Fibroblast of lung (primary cell): ENCODE measurements at places on chromosomes 6 and 20. TPM values are rescaled to one million over a fixed set of nuclear protein-coding genes. Genes with fewer than 3 reads are reported as not detected.
A peak's percentile ranks its signal among the peaks of the same experiment; 100 is the strongest.

WFDC10B gene
- total RNA-seq, result not detected in 2 replicates

SLA2 gene
- not detected in 2 replicates for total RNA-seq

TFAP2C gene
- total RNA-seq, result not detected in 2 replicates

LTB gene
- not detected in 2 replicates for total RNA-seq

FNDC1 gene
- under 0.01 TPM in 2 replicates for total RNA-seq

DNA sequence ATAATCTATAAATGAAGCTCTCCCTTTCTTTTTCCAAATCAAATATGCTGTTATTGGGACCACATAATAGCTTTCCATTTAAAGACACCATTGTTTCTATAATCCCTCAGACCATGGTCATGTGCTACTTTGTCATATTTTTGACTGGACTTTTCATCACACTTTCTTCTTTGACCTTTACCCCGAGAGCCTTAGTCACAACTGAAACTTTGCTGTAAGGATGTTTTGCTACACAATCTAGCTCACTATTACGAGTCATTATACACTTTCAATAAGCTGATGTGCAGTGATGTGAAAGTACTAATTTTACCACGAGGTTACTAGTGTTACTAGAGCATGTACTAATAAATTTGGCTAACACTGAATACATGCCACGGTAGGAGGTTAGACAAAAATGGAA is 367.2 kb upstream of the RUNX2 start:
- peak; percentile 8 for DNase-seq

DNA sequence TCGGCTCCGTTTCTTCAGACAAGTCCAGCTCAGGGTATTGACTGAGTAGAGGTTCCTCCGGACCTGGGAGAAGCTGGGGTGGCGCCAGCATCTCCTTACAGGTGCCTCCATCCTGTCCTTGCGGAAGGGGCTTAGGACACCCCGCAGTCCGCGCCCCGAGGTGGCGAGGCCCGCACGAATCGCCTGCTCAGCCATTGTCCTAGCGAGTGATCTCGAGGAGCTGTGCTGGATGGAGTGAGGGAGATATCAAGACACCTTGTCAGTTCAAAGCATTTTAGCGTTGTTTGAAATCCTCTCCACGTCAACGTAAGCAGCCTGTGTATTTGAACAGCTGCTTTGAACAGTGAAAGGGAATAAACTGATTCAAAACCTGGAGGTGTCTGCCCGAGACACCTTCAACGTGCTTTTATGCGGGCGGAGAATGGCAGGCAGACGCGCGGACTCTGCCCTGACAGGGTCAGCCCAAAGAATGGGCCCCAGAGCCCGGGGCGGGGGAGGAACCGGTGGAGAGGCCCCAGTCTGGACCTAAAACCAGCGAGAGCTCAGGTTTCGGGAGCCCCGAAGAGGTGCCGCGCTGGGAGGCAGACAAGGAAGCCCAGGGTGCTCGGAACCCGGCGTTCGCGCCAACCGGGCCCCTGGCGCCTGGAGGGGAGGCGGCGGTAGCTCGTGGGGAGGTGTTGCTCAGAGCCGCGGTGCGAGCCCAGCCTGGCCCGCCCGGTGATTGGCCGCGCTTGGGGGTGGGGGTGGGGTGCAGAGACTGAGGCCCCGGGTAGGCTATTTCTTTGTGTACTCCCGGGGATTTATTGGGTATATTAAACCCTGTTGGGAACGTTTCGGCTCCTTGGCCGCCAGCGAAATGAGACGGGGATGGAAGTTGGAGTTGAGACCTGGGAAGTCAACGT is 3.1 kb upstream of the POU3F2 start:
- DNase-seq, result no peak

GRCh38 chr20:61442075-61442670 is 190.1 kb downstream of the CDH4 start:
- DNase-seq, result no peak

DNA sequence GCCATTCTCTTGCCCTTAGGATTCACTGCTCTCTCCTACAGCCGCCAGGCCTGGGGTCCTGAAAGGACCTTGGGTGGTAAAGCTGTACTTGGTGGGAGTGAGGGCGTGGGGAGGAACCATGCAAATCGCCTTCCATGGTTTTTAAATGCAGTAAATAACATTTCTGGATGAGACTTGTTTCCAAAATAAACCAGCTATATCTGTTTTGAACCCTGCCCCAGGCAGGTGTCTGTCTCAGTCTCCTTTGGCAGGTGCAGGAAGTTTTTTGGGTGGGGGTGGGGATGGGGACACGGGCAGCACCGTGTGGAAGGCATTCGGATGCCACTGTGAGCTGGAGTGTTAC is 14.3 kb downstream of the ITPA start:
- no peak for DNase-seq

- DNase-seq, result no peak
Measured at GRCh38 chr6:125991653-125992052, 5.3 kb downstream of the TRMT11 start.

DNA sequence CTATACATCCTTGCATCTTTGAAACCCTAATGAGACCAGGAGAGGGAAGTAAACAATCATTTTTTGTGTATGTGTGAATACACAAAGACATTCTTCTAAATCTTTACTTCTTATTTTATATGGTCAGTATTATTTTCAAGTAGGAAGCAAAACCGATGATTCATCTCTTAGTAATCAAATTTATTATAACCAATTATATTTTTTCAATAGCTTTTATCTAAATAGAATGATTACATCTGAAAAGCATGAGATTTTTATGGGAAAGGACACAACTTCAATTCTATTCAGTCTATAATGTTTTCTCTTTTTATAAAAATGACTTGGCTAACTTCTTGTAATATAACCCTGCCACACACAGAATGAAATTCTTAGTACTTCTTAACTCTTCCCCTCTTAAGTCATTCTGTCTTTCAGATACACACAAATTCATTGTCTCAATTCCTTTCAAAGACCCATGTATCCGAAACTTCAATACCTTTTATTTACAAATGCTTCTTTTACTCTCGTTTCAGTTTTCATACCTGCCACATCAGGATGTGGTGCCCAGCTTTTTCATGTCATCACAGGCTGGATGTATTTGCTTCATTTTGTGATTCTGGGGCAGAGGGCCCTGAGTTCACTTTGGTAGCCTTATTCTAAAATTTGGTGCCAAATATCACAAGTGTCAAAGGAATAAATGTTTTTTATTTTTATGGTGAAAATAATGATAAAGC is 227.0 kb downstream of the PHF3 start:
- peak; percentile 28 for DNase-seq

GRCh38 chr6:119612911-119613381 is 263.4 kb upstream of the MAN1A1 start:
- DNase-seq, result peak; percentile 25

DNA sequence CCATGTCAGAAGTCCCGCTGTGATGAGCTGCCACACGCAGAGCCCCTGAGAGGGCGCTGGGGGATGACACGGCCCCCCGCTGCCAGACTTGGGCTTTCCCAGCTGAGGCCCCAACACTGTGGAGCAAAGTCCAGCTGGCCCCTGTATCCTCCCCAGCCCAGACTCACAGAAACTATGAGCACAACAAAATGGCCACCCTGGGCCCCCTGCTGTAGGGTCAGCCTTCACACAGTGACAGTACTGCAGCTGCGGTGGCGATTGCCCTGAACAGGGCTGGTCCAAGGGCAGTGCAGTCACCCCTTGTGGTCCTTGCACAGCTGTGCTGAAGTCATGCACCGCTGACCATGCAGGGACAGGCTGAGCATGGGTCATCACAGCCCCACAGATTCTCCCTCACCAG is 78.2 kb upstream of the CST7 start:
- DNase-seq, result no peak

- no peak for DNase-seq
Measured at GRCh38 chr6:128443553-128443952, 76.8 kb downstream of the PTPRK start.

- DNase-seq, result no peak
Measured at GRCh38 chr6:98875375-98875774, 41.0 kb downstream of the POU3F2 start.

GRCh38 chr20:49750611-49751396 is 37.1 kb upstream of the B4GALT5 start:
- no peak for DNase-seq

GRCh38 chr20:1083431-1084080 is 34.8 kb upstream of the PSMF1 start:
- DNase-seq, result peak; percentile 5

DNA sequence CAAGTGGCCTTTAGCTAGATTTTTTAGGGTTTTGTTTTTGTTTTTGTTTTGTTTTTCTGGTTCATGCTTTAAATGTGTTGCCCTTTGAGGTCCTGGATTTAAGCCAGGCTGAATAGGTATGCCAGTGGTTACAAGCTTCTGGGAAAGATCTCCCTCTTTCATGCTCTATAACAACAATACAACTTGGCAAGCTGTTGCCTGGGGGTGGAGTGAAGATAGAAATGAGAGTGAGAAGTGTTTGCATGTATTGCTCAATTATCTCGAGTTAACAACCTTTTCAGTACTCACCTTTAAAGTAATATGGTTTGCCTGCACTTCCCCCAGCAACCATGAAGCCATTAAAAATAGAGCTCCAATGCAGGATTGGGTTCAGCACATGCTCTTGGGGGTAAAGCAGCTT is 19.2 kb upstream of the HAO1 start:
- DNase-seq, result no peak

DNA sequence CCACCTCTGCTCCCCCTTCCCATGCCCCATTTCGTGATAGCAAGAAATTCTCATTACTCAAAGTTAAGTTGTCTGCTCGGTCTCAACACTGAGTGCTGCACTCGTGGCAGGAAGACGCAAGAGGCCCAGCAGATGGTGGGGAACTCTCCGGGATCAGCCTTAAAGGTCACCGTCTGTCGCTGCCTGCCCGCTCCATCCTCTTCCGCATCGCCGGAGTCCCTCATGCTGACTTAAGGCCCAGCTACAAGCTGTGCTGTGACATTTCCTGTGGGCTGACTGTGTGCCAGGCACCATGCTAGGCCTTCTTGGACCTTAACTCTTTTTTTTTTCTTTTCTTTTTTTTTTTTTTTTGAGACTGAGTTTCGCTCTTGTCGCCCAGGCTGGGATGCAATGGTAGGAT is 17.8 kb downstream of the GRM4 start:
- DNase-seq, result no peak

DNA sequence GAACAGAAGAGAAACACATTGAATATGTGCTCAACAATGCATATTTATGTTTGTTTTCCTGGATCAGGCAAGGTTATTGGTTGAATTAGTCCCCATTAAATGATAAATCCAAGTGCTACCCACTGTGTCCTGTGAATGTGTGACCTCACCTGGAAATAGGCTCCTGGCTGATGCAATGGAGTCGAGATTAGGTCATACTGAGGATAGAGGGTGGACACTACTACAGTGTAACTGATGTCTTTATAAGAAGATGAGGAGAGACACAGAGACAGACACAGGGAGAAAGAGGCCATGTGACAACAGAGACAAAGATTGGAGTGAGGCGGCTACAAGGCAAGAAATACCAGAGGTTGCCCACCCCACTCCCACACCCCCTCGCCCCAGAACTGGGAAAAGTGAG is 559.3 kb downstream of the C6orf118 start:
- no peak for DNase-seq

DNA sequence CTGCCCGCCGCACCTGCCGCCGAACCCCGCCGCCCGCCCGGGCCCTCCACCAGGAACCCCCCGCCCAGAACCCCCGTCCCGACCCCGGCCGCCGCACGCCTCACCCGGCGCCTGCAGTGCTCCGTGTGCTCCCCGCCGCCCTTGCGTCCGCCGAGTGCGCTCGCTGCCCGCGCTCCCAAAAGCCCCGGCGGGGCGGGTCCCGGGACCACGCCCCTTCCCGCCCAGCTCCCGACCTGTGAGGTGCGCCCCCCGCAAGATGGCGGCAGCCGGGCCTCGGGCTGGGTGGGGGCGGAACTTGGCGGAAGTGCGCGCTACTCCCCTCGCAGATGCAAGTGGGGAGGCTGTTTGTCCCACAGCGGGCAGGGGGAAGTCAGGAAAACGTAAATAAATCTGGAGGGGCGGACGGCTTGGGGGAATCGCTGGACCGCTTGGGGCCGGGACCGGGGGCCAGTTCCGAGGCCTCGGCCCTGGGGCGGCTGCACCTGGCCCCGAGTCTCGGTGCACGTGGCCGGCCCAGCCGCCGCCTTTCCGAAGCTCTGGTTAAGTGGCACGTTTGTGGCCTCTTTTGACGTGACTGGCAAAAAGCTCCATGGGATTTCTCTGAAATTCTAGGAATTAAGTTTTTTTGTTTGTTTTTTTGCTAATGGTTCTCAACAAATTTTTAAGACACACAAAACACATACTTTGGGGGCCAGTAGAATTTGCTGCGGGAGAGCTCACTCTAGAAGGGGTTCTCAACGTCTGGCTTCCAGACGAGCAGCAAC is at the start of gene EZR:
EZR (minus strand) TSS at position 156 of the 764 bp plus-strand sequence. CDS start 1,275 bp downstream, outside the sequence.
- peak; percentile 72 for DNase-seq

DNA sequence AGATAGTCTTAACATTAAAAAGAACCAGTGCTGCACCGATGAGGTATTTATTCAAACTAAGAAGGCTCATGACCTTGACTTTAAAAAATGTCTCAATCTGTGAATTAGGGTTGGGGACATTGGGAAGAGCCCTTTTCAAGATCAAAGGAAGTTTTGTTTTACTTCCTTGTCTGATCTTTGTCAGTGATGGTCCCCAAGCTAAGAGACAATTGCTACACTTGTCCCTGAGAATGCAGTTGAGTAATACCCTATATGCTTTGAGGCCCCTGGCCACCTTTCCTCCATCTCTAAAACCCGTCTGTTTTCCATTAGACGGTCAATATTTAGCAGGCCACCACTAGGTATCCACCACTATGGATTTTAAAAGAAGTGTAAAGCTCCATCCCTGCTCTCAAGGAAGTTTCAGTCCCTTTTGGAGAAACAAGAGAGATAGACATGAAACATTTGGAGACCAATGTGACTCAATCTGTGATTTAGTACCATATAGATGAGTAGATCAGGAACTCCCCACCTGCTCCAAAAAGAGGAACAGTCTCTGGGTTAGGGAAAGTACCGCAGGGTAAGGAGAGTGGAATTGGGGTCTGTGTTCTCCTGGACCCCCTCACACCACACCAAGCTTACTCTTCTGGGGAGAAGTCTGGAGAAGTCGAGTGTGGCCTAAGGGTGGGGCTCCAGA is 99.1 kb upstream of the ISM1 start:
- DNase-seq, result no peak

GRCh38 chr6:52392944-52393343 is 27.2 kb upstream of the EFHC1 start:
- peak; percentile 43 for DNase-seq

GRCh38 chr6:28977341-28978132 is 27.6 kb downstream of the ZNF311 start:
- peak; percentile 40 for DNase-seq

GRCh38 chr20:63118303-63119120 is 97.4 kb downstream of the YTHDF1 start:
- no peak for DNase-seq
